ENCODE measurements at places on chromosomes 12 and 14.

GRCh38 chr14:21535545-21536417 lies 9.6 kb upstream of the SALL2 start:
- DNase-seq = no peak

- DNase-seq = peak; percentile 84
These were observed 1.2 kb upstream of the TNFAIP2 start for GRCh38 chr14:103121846-103122584.

DNA sequence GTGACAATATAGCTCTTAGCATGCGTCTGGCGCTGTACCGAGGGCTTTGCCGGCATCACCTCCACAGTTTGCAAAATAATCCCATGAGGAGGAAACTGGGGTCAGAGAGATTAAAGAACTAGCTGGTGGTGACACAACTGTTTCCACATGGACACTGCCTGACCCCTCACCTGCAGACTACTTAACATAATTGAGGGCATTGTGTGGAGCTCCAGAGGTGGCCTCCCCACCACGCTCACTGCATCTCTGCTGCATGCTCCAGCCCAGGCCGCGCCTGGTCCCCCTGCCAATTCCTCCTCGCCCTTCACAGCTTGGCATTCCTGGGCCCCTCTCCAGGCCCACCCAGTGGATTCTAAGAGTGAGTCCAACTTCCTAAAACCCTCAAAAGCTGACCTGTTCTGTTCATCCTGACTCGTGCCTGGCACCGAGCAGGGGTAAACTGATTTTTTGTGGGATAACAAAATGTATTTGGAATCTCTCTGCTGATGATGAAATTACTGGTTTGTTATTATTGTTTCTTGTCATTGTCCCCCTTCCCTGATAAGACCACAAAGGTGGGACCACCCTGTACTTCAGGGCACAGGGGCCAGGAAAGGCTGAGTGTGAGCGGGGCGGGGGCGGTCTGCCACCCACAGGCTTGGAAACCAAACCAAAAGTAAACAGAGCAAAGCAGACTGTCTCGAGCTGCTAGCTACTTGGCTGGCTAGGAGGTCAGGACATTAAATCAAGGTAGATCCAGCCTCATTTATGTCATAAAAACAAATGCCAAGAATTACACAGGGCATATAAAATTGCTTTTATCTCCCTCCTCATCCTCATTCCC lies 40.6 kb downstream of the CHGA start:
- DNase-seq = no peak

- DNase-seq = peak; percentile 88
These were observed 20.2 kb downstream of the FGD4 start for GRCh38 chr12:32419520-32419960.

DNA sequence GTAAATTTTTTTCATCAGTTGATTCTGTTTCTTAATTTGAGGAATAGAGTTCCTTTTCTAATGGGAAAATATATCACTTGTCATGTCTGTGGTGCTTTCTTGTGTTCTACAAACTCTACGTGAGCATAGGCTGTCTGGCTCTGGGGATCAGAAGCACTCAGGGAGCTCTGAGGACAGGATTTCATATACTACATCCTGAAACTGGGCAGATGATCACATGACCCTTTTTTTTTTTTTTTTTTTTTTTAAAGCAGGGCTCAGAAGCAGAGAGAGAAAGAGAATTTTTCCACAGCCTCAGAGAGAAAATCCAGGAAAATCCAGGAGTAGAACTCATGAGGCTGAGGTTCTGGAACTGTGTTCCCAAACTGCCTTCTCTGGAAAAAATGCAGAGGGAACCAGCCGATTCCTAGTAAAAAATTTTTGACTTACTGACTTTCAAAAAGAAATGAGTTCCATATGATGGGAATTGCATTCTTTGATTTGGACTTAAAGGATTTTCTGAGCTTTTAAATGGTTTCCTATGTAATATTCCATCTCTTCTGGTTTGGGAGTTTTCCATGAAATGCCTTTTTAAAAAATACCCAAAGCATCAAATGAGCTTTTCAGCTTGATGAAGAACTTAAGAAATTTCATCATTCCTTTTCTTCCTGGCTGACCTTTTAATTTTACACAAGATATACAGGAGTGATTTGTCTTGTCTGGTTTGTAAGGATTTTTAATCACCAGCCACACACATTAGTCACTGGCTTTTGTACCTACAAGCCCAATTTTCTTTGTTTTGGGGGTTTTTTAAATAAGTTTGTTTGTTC lies 183.1 kb upstream of the HIF1A start:
- no peak for DNase-seq

GRCh38 chr12:93149229-93149628 lies 220.1 kb upstream of the EEA1 start:
- peak; percentile 17 for DNase-seq

DNA sequence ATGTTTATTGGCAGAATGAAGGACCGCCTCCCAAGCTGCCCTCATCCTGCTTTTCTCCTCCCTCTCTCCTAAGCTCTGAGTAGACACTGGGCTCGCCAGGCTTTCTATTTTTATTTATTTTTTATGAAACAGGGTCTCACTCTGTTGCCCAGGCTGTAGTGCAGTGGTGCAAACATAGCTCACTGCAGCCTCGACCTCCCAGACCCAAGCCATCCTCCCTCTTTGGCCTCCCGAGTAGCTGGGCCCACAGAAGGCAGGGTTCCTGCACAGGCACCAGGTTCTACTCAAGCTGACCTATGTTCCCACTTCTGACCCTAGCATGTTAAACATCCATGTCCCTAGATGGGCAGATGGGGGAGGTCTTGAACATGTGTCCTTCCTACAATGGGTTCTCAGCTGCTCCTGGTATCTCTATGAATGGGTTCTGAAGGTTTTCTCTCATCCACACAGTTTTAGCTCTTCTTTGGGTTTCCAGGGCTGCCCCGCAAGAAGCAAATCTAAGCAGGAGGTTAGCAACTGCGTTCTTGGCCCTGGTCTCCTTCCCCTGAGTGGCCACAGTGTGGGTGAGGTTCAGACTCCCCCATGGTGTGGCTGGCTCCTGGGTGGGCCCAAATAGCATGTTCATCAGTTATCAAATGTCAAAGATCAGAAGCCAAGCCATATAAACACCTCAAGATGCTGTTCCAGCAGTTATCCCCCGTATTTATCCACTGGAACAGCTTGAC lies 167.3 kb downstream of the ZFP36L1 start:
- DNase-seq = no peak

GRCh38 chr14:93245764-93246420 lies 38.8 kb downstream of the UBR7 start:
- DNase-seq = no peak

GRCh38 chr12:26987634-26988424 lies 26.4 kb downstream of the TM7SF3 start:
- peak; percentile 79 for DNase-seq

DNA sequence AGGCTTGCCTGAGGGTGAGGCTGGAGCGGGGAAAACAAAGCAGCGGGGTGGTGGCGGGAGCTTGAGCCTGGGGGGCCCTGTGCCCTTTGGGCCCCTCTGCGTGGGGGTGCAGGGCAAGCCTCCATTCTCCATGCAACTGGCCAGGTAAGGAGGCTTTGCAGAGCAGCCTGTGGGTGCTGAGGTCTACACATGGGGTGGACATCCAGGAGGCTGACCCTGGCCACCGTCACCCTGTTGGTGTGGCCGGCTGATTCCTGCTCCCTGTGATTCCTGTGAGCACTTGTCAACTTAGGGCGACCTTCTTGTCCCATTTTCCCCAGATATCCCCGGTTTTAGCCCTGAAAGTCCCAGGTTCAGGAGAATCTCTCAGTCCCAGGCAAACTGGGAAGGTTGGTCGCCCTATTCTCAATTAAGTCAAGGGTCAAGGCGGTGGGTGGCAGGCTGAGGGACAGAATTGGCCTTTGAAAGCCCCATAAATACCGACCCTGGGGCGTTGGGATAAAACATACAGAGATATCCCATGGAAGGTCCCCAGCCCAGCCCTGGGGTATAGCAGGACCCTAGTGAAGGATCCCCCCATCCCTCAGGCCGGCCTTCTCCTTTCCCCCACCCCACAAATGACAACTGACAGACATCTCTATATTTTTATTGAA lies 70.5 kb downstream of the PRIMA1 start:
- DNase-seq = no peak

DNA sequence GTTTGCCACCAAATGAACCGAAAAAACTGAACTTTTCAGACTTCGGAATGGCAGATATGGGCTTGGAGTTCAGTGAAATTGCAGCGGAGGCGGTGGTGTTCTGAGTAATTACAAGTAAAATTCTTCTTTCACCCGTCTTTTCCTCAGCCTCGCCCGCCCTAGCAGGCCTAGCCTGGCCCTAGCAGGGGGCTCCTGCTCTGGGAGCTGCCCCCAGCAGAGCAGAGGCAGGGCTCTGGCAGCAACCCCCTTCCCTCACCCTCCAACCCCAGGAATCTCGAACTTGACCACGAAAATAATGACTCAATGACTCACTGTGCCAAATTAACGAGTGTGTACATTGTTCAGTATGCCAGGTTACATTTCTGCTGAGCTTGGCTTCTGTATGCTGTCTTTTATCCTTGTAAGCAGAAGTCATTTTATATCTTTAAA lies 1.1 kb downstream of the PAPLN start:
- DNase-seq = peak; percentile 42
